ENCODE measurements at places on chromosomes 11 and 22.

DNA sequence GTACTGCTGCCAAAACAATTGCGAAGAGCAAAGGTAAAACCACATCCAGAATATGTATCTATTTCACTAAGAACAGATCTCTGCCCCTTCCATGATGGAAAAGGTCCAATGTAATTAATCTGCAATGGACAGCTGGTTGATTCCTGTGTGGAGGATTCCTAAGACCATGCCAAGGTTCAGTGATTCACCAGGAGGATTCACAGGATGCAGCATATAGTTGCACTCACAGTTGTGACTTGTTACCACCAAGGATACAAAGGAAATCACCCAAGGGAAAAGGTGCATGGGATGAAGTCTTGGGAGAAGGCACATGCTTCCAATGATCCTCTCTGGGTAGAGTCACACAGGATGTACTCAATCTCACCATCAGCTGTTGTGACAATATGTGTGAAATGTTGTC is 35.1 kb upstream of the CUL5 start:
- no peak for DNase-seq

DNA sequence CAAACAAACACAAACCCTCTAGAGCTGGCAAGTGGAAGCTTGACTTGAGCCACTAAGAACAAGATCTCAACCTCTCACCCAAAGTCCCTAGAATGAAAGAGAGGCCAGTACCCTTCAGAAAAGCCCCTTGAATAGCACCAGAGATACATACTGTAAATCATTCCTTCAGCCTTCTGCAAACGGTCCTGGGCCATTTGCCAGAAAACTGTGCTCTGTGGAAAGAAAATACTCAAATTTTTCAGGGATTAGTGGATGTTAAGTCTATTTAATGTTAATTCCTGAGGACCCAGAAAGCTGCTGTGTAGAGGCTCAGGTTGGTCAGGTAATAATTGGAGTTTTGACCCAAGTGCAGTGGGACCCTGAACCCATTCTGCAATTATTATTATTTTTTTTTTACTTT is 16.9 kb downstream of the SERPINH1 start:
- DNase-seq: no peak

DNA sequence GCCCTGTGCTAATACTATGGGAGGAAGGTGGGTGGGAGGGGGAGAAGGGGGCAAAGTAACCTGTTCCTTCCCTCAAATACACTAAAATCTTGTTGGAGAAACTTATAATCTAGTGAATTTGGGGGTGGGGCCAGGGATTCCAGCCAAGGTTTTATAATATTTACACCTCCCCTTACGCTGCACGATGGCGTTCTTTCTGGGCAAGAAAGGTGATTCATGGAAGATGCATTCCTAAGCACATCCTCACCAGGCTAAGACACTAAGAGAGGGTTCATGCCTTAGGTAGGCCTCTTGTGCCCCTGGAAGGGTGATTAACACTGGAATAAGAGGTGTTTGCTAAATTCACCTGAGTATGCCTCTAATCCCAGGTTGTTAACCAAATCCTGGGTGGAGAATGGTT is 82.6 kb downstream of the BARX2 start:
- no peak for DNase-seq

GRCh38 chr11:21456186-21456585 is 736.7 kb upstream of the ANO5 start:
- DNase-seq: no peak

- no peak for DNase-seq
Observed at GRCh38 chr11:129226207-129226798, 34.2 kb upstream of the ARHGAP32 start.

GRCh38 chr11:77069969-77070582 is 3.3 kb downstream of the CAPN5 start:
- DNase-seq: no peak

GRCh38 chr22:29987137-29987536 is 93.1 kb upstream of the HORMAD2 start:
- no peak for DNase-seq

DNA sequence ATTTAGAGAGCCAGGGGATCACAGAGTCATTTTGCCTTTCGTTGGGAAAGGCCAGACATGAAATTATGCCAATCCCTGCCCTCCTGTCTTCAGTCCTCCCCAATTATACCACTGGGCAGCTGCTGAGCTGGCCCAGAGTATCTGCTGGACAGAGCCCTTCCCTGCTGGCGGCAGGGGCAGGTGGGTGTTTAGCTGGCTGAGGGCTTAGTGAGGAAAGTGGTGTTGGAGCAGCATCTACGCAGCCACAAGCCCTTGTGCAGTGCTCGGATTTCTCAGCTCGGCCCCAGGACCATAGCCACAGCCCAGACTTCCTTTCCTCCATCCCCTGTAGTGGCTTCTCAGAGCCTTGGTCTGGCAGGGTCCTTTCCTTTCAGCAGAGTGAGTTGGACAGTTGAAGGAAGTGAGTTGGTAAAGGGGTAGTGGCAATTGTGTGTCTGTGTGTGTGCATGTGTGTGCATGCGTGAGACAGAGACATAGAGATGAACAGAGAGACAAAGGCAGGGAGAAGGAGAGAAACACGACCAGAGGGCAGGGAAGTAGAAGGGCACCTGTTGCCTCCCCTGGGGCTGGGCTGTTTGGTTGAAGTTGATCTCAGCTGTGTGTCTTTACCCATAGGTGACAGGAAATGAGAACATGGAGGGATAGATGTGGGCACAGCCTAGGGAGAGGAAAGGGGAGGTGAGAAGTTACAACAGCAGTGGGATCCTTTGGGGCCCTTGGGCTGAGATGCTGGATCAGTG is 66.2 kb downstream of the GRIK4 start:
- no peak for DNase-seq

GRCh38 chr22:22895776-22896445 is 8.3 kb downstream of the IGLL5 start:
- DNase-seq: no peak

GRCh38 chr22:47872761-47873535 is 1110.5 kb downstream of the TBC1D22A start:
- no peak for DNase-seq

GRCh38 chr11:105282658-105283057 is 143.1 kb upstream of the CARD18 start:
- DNase-seq: no peak

DNA sequence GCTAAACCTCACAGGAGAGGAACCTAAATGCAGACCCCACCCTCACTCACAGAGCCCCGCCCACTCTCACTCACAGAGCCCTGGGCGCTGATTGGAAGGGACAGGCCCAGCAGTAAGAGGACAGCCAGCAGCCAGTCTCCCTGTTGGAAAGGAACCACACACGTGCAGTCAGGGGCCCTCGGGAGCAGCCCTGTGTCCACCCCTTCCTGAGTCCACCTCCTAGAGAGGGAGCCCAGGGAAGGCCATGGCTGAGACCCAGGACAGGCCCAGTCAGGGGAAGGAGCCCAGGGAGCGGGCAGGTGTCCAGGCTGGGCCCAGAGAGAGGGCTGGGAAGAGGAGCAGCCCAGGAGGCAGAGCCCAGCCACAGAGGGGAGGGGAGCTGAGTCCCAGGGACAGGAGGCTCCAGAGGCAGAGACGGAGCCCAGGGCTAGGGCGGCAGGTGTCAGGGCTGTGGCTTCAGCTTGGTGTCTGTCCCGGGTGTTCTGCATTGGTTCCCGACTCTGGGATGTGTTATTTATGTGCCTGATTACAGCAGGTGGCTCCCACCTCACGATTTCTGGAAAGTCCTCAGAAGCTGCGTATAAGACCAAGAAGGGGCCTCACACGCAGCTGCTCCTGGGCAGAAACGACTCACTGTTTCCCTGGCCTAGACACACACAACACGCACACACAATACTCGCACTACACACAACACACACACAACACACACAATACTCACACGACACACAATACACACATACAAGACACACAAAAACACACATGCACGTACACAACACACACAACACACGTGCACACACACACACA is 9.0 kb upstream of the APOBEC3H start:
- DNase-seq: no peak

- DNase-seq: no peak
Observed at GRCh38 chr11:29773656-29774264, 243.1 kb downstream of the KCNA4 start.

- DNase-seq: no peak
Observed at GRCh38 chr11:130523166-130523565, 74.7 kb downstream of the ADAMTS15 start.

- no peak for DNase-seq
Observed at GRCh38 chr11:117229931-117230285, 2.0 kb downstream of the PCSK7 start.

Data from GM12891 (cell line).